ENCODE measurements at places on chromosomes 3 and 15.

DNA sequence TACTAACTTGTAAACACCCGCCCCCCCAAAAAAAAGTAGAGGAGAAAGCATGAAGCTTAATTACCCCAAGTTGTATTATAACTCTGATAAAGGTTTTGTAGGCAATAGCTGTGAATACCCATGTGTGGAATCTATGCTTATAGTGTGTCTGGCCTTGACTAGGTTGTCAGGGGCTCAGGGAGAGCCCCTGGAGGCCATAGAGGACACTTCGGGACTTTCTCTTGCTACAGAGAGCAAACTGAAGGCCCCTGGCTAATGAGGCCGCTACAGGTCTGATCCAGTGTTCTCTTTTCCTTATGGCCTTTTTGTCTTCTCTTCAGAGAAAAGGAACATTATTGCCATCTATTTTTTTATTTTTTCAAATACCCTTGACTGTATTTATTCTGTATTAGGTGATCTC, 19.1 kb upstream of the SCAANT1 start:
- DNase-seq, result no peak

DNA sequence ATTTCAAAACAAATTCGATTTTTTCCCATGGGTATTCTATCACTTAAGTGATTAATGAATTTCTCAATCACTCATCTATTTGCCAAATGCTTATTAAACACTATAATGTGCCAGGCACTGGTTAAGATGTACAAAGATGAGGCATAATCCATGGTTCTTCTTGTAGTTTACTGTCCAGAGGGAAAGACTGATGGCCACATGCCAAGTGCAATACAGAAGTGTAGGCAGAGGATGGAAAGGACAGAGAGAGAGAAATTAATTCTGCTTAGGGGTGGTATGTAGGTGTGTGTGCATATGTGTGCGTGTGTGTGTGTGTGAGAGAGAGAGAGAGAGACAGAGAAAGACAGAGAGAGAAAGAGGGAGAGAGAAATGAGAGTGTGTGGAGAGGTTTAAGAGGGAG, 120.8 kb upstream of the CCNL1 start:
- DNase-seq, result no peak

DNA sequence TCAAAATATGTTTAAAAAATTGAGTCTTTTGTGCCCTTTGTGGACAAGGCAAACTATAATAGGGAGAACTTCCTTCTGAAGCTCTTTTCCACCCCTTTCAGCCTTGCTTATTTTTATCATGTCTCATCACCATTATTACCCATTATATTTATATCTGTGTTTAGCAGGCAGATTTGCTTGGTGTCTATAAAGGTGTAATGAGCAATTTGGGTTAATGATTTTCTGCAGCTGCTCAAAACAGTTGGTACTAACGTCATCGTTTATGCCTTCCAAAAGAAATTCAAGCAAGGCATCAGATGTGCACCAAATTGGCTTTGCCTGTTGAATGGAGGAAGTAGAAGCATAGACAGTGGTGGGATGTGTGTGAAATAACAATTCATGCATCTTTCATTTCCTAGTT, 483.7 kb upstream of the SGO1 start:
- DNase-seq, result no peak

GRCh38 chr15:71385026-71385425, 269.8 kb downstream of the THSD4 start:
- no peak for DNase-seq

DNA sequence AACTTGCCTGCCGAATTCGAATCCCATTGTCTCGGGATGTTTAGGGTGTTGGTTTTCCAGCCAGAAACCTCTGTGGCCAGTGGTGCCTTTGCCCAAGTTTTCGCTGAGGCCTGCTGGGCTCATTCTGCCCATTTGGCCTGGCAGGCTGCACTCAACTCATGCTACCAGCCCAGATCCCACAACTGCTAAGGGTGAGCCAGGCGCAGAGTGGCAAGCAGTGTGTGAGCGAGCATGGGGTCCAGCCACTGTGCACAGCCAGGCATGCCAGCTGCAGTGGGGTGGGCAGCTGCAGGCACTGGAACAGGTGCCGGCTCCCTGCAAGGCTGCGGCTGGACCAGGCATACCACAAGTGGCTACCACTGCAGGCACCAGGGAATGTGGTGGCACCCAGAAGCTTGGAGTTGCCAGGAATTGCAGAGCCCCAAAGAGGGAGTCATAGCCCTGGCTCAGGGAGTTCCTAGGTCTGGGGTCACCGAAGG, 151.4 kb upstream of the P2RY1 start:
- no peak for DNase-seq

DNA sequence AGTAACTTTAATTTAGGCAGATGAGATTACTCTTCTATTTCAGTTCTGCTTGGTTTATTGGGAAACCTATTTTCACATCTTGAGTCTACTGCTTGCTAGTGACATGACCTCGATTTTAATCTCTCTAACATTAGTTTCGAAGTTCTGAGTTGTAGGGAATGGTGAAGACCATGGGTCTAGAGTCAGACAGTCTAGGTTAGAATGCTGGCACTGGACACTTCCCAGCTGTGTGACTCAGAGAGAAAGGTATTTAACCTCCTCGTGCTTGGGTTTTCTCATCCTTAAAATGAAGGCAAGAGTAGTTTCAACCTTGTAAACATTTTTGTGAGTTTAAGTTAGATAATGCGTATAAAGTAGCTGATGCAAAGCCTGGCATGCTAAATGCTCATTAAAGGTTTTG, 422.1 kb downstream of the GRM7 start:
- DNase-seq, result no peak

GRCh38 chr15:89690276-89691218, at the start of the genes PEX11A and WDR93:
Gene PEX11A (minus strand): TSS chr15:89690754. CDS start chr15:89690632, 122 bp downstream.
Gene WDR93 (plus strand): TSS chr15:89690811. CDS start chr15:89701747, 10,936 bp downstream.
- peak; percentile 20 for DNase-seq

DNA sequence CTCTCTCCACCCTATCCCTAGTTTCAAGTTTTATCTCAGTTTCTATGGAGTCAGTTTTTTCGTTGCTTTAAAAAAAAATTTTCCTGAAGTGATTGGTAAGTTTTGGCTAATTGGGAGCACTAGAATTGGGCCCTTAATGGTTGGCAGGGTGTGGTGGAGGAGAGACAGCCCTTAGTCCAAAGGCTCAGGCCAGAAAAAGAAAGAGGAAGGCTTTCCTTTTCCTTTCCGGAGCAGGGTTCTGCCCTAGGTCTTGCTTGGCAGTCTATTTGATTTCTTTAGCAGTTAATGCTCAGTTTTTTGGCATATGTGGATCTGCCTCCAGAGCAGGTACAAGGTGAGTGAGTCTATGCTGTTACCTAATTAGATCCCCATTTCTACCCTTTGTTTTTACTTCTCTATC, 22.7 kb downstream of the CTNNB1 start:
- DNase-seq, result no peak

- no peak for DNase-seq
Measured at GRCh38 chr3:178169421-178169820, 366.8 kb upstream of the KCNMB2 start.

- no peak for DNase-seq
Measured at GRCh38 chr3:129690406-129690805, 83.9 kb upstream of the PLXND1 start.

GRCh38 chr3:174125267-174125824, 727.8 kb downstream of the NLGN1 start:
- no peak for DNase-seq

- DNase-seq, result no peak
Measured at GRCh38 chr3:188881954-188882641, 289.7 kb upstream of the TPRG1 start.

- DNase-seq, result no peak
Measured at GRCh38 chr3:31133541-31133940, 239.1 kb upstream of the GADL1 start.

- DNase-seq, result no peak
Measured at GRCh38 chr3:177802151-177802900, 605.0 kb upstream of the TBL1XR1 start.

- DNase-seq, result no peak
Measured at GRCh38 chr3:122942937-122943827, 84.4 kb downstream of the SEMA5B start.

GRCh38 chr3:1734494-1735122, 364.1 kb upstream of the CNTN4 start:
- no peak for DNase-seq

- DNase-seq, result no peak
Measured at GRCh38 chr3:129503471-129504291, 24.8 kb upstream of the RHO start.

- DNase-seq, result no peak
Measured at GRCh38 chr3:148998715-148999423, 7.5 kb downstream of the GYG1 start.

- no peak for DNase-seq
Measured at GRCh38 chr15:31465083-31465955, 138.7 kb downstream of the KLF13 start.

DNA sequence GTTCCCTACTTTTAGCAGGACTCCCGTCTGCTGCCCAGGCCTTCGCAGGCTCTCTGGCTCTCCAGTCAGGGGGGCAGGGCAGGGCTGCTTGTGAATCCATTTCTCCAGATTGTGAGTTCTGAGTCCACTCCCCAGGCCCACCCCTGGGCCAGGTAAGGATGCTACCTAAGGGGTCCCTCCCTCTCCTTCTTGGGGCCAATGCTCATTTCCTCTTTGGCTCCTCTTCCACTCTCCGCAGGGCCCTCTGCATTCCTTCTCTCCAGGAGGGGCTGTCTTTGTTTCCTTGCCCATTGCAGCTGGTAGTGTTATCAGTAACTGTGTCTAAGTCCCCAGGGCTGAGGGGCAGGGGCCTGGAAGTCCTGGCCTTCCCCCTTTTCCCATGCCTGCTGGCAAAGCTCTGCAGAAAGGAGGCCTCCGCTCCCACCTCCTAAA, 13.0 kb upstream of the CACNA2D2 start:
- DNase-seq, result no peak

DNA sequence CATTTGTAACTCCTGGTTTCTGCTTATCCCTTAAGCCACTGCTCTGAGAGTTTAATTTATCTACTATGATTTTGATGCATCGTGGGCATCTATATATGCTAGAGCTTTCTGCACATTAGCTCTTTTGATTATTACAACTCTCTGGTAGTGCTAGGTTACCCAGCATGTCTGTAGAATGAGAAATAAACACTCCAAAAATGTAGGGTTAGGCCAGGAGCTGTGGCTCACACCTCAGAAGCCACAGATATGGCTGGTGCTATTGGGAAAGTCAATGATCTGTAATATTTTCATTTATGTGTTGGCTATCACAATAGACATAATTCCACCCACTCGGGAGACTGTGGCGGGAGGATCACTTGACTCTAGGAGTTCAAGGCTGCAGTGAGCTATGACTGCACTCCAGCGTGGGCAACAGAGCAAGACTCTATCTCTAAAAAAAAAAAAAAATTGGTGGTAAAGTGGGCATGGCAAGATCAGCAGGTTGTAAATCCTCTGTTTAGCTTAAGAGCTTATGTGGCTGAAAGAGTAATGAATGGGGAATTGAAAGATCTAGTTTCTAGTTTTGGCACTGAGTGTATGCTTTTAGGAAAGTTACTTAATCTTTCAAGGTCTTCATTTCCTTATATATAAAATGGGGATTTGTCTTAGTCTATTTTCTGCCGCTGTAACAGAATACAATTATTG, 6.3 kb downstream of the TIGIT start:
- DNase-seq, result no peak

GRCh38 chr3:159158213-159158612, 356.4 kb downstream of the MFSD1 start:
- no peak for DNase-seq

GRCh38 chr3:105883798-105884377, 15.1 kb upstream of the CBLB start:
- DNase-seq, result no peak

DNA sequence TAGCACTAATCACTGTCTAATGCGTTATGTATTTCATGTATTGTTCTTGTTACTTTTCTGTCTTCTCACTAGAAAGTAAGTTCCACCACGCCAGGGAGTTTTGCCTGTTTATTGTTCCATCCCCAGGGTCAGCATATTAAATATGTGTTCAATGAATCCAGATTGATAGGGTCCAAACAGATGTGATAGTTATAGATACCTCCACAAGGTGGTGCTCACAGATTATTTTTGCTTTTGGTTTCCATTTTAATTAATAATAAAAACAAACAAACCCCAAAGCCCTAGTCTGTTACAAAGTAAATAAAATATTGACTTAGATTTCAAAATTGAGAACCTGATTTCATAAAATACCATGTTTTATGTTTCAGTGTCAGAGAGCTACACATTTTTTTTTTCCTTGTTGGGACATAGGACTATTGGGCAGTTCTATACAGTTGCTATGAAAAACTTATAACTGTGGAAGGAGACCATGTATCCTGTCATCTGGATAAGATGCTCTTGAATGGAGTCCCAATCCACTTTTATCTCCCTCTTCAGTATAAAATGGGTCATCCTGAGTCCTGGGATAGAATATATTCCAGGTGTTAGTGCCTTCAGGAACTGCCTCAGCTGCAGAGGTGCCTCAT, 12.4 kb downstream of the OTOL1 start:
- DNase-seq, result no peak

GRCh38 chr3:158330870-158331269, 221.0 kb downstream of the RSRC1 start:
- no peak for DNase-seq

- no peak for DNase-seq
Measured at GRCh38 chr3:55189359-55189801, 261.5 kb upstream of the LRTM1 start.

DNA sequence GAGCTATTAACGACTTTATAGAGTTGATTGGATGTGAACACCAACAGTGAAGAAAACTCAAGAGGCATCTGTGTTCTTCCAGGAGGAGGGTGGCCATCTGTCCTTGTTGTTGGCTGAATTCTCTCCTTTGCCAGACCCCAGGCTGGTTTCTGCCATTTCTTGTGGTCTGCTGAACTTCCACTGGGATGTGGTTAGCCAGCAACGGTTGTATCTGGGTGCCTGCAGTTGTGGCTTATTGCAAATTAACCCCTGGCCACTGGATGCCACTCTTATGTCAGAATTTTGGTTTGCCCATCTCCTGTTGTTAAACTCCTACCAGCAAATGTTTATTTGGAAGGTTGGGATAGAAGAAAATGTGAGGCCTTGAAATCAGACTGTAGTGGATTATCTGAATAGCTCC, 163.6 kb upstream of the TBC1D5 start:
- DNase-seq, result no peak

- no peak for DNase-seq
Measured at GRCh38 chr15:47862402-47862801, 145.1 kb downstream of the SEMA6D start.

DNA sequence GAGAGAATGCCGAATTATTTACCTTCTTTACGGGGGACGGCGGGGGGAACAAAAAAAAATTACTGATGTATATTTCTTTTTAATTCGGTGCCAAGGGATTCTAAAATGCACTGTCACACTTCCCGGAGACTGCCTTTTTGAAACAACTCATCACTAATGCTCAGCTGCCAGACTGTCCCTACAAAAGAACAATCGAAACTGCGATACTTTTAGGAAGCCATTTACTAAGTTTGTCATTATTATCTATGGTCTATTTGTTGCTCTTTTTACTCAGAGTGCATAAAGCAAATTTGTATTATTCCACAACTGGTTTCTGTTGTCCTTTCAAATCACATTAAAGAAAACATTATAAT, 60.8 kb downstream of the TM4SF4 start:
- DNase-seq, result no peak

GRCh38 chr3:170976190-170976519, 50.4 kb downstream of the SLC2A2 start:
- no peak for DNase-seq

Measured in stimulated activated CD4-positive, alpha-beta T cell treated with anti-CD3 and anti-CD28 coated beads, Interleukin-1b, Interleukin-23, amount 100 ng/mL, for 1 hour (primary cell).